Heart right ventricle (tissue), 16 donors: ENCODE measurements at places on chromosomes 12 and 14. TPM values are rescaled to one million over a fixed set of nuclear protein-coding genes. Genes with fewer than 3 reads are reported as not detected.

DNA sequence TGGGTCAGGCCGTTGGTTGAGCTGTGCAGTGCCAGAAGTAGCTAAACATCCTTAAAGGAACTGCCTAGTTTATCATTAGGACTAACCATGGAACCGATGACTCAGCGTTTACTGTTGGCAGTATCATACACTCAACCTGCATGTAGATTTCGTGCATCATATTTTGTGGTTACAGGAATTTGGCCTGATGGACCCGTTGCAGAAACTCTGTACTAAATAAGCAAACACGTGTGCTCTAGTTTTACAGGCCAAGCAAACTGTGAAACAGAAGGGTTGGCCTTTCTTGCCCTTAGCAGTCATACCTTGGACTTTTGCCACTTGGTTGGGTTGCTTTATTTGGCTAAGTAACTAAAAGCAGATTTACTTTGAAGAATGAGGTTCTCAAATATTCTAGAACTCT is 35.6 kb downstream of the DGLUCY start:
- DNase-seq, result no peak

Gene SDR39U1
- 108 TPM for polyA plus RNA-seq

Gene RPS6KL1
- 10.3 TPM for polyA plus RNA-seq

- no peak for DNase-seq
These were observed 186.3 kb downstream of the DACT1 start for GRCh38 chr14:58824106-58824505.

GRCh38 chr14:57816568-57817284 is 49.2 kb downstream of the SLC35F4 start:
- no peak for DNase-seq

- DNase-seq, result no peak
These were observed 232.6 kb downstream of the VRK1 start for GRCh38 chr14:97029800-97030199.

DNA sequence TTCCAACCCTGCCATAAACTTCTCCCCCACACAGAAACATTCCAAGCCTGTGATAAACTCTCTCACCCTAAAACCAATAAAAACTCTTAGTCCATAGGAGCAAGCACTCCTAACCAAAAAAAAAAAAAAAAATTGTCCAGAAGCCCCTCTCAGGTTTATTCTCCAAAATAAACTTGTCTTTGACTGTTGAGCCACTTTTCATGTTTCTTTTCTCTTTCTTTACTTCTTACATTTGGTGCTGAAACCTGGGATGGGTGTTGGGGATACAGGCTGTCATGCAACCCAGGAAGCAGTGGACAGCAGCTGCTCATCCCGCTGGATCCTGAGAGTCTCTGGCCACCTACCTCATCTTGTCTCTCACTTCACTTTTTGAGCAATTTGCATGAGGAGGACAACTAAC is 2.0 kb upstream of the ADAM20 start:
- no peak for DNase-seq

DNA sequence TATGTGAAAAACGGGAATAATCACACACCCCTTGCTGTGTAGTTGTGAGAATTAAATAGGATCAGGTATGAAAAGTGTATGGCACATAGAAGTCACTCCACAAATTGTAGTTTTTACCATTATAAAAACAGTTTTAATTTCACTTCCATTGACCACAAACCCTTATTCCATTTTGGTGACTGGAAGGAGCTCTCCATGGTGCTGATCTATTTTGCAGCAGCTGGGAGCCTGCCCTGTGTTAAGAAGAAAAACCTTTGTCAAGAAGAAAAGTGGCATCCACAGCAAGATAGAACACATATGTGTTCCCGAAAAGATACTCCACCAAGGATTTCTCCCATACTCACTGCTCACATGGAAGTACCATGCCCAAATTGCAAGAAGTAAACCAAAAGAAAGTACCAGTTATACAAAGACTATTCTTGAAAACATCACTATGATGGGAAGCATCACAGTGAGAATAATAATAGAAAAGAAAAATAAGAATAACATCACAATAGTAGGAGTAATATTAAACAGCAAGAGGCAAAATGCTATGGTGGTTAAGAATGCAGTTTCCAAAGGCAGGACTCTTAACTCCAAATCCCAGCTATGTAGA is 58.7 kb downstream of the TUNAR start:
- no peak for DNase-seq

Gene ALX1
- 0.03 TPM for polyA plus RNA-seq

Gene SOX5
- 0.66 TPM for polyA plus RNA-seq

DNA sequence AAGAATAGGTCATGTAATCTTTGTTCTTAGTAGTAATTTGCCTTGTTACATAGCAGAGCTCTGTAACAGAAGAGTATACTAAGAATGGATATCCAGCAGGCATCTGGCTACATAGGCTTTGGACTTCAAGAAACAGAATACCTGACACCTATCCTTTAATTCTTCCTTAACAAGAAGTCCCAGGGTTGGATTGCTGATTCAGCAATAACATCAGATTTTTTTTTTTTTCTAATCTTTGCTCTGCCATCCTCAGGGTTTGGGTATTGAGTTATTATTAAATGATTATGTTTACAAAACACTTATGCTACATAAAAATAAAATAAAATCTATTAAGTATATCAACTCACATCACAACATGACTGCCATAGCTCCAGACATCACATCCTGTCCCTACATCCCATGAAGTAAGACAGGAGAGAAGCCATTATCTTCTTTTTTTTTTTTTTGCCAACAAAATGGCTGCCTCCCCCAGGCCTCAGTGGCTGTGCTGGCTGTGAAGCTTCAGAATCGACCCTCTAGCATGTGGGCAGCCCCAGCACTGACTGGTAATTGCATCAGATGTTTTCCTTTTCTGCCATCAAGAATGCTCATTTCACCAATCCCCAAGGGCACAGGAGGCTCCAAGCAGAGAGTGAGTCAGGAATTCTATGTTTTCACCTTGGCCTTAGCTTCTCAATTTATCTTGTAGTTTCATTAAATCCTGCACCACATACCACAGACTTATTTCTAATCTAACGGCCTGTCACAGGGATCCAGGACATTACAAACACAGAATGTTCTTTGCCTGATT is 186.2 kb downstream of the DICER1 start:
- no peak for DNase-seq

Gene GZMB
- 0.46 TPM for polyA plus RNA-seq

Gene LMNTD1
- not detected for polyA plus RNA-seq

- no peak for DNase-seq
These were observed 19.7 kb upstream of the IFT81 start for GRCh38 chr12:110104188-110105094.

- no peak for DNase-seq
These were observed 173.5 kb downstream of the SLC41A2 start for GRCh38 chr12:104784592-104784991.

Gene SLC15A5
- not detected for polyA plus RNA-seq

DNA sequence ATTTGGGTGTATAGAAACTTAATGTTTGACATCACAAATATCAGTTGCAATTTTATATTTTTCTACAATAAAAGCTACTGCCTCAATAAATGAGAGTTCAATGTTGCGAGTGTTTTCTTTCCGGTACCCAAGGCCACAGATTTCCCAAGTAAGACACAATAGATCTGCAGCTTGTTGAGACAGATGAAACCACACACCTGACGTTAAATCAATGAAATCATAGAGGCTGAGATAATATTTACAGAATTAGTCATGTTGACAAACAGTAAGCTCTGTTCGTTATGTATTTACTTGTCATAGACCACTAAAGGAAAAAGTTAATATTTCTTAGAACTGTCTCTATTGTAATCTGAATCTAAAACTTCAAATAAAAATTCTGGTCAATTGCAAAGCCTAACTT is 49.2 kb upstream of the PTHLH start:
- no peak for DNase-seq

DNA sequence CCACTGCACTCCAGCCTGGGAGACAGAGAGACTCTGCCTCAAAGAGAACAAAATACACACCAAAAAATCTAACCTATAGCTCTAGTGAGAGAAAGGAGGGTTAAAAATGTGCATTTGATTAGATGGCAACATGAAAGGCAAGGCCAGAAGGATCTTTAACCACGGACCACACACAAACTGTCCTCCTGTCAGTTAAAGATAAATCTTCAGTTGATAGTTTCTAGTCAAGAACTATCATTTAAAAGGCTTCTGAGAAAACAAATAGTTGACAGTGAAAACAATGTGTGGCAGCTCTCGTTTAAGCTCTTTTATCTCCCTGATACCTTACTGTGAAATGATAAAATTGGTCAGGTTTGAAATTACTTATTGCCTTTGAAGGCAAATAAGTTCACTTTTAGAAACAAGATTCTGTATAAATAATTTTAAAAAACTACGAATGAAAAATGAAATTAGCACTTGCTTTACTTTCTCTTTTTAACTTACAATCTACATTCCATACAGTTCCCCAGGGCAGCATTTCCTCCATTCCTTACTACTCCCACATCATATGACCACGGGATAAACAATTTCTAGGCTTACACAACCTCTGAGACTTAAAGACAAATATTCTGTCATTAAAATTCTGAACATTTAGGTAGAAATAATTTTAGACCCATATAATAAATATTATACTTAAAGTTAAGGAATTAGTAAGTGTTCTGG is 71.4 kb upstream of the GNPNAT1 start:
- DNase-seq, result no peak

DNA sequence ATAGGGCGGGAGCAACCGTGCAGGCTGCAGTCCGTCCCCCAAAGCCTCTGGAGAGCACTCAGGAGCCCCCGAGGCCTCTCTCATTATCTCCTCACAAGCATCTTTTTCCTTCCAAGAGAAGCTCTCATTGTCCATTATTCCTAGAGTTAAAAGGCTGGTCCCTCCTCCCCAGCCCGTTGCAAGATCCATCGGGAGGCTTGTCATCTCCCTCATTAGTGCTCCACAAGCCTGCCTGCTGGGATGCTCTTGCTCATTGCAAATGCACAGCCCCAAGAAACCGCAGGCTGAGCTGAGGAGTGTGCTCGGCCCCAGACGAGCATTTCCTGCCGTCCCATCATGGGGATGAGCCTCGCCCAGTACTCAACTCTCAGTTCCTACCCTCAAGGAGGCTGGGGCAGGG is 23.3 kb downstream of the NUAK1 start:
- DNase-seq, result no peak

GRCh38 chr14:102629011-102629444 is 36.6 kb downstream of the RCOR1 start:
- DNase-seq, result no peak

Gene PMCH
- not detected for polyA plus RNA-seq

- DNase-seq, result no peak
These were observed 36.4 kb downstream of the MDM2 start for GRCh38 chr12:68844318-68844745.

DNA sequence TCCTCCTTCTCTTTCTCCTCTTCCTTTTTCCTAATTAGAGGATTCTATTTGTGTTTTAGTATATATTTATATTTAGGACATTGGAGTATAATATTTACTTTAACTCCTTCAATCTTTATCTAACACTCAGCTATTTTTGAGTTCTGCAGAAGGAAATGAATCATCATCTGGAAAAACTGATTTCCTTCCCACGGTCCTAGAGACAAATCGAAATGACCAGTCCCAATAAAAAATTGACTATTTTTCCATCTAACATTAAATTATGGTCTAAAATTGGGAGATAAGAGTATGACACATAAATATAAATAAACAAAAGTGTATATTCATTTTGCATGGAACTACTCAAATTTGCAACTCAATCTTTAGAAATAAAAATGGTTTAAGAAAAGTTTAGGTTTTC is 167.4 kb downstream of the TMTC3 start:
- DNase-seq, result no peak

Gene SLC7A8
- polyA plus RNA-seq, result 14.9 TPM

DNA sequence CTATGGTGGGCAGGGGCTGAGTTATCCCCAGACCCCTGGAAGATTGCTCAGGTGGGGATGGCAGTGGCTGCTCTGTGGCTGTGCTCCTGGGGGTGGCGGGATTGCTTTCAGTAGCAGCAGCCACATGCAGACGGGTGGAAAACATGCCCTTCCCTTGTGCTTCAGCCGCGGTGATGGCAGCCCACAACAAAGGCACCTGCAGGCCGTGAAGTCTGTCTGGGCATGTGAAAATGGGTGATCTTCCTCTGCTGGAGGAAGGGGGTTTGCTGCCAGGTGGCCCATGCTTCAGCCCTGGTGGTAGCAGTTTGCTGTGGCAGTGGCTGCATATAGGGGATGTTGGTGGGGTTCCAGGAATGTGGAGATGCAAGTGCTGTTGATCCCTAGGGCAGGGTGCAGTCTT is 326.2 kb upstream of the RGS6 start:
- no peak for DNase-seq

Gene NRL
- 3.3 TPM for polyA plus RNA-seq

DNA sequence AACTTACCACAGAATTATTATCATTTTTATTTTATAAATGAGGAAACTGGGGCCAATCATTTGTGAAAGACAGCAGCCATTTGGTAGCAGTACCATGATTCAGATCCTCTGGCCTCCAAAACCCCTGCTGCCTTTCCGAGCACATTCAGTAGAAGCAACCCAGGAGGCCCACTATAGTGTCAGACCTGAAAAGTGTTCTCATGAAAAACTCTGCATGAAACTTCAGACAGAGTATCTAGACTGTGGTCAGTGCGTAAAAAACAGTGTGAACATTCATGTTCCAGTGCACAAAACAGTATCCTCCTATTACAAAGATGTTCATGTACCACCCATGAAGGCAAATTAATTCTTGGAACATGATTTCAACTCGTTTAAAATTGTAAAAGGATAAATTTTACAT is 112.0 kb downstream of the EPS8 start:
- no peak for DNase-seq

DNA sequence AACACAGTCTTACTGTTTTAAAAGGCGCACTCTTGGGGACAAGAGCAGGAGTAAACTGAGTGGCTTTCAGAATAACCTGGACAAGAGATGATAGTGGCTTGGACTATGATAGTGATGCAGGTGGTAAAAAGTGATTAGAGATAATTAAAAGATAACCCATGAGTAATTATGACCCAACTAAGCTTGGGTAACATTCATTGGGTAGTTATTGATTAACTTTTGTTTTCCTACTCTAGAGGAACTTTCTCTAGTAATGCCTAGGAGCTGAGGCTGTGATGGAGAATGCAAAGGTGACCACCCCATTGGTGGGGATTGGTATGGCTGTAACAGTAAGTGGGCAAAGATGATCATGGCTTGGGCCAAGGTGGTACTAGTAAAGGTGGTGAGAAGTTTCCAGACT is 22.3 kb upstream of the FRS2 start:
- DNase-seq, result no peak

- no peak for DNase-seq
These were observed 22.2 kb downstream of the ESR2 start for GRCh38 chr14:64272019-64272418.

Gene CELA1
- polyA plus RNA-seq, result not detected

Gene ANAPC7
- polyA plus RNA-seq, result 36.0 TPM

DNA sequence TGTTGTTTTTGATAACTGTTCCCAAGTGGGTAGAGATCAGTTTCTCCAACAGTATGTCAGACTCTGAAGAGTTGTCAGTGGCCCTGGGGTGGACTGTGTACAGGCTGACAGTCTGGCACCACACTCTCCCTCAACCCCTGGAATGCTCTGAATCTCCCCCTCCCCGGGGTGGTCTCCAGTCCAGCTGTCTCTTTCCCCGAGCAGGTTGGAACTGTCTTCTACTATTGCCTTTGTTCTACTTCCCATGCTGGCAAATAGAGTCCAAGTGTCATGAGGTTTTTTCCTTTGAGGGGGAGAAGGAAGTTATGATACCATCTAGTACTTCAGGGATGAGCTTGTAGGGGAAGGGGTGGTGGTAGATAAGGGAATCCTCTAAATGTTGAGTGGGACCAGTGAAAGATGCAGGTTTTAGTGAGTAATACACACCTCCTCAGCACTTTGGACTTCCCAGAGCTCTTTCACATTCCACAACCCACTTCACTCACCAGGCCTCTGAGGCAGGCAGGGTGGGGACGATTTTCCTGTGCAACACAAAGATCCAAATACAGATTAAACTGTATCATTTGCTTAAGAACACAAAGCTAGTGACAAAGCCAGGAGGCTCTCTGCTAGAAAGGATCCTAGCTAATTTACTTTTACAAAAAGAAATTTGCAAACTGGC is 170.7 kb upstream of the GZMB start:
- no peak for DNase-seq

Gene CSRP2
- polyA plus RNA-seq, result 46.3 TPM
